B cell (primary cell): ENCODE measurements at places on chromosomes 4 and X. TPM values are rescaled to one million over a fixed set of nuclear protein-coding genes. Genes with fewer than 3 reads are reported as not detected.

- DNase-seq, result no peak
Observed at GRCh38 chrX:57587062-57587461, 4.7 kb upstream of the ZXDB start.

- no peak for DNase-seq
Observed at GRCh38 chr4:101420661-101421060, 73.3 kb upstream of the PPP3CA start.

DNA sequence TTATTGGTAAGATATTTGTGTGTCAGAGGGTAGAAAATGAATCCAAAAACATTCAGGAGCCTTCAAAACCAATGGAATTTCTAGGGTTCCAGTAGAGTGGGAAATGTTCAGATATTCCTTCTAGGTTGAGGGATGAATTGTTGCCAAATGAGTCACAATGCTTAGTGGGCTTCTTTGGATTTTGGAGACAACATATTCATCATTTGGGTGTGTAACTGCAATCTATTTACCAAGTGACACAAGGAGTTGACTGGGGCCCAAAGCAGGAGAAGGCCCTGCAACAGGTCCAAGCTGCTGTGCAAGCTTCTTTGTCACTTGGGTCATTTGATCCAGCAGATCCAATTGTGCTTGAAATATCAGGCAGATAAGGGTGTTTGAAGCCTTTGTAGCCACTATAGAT, 551.5 kb upstream of the PITX2 start:
- DNase-seq, result no peak

GRCh38 chrX:14923761-14924160, 50.5 kb downstream of the MOSPD2 start:
- DNase-seq, result no peak

DNA sequence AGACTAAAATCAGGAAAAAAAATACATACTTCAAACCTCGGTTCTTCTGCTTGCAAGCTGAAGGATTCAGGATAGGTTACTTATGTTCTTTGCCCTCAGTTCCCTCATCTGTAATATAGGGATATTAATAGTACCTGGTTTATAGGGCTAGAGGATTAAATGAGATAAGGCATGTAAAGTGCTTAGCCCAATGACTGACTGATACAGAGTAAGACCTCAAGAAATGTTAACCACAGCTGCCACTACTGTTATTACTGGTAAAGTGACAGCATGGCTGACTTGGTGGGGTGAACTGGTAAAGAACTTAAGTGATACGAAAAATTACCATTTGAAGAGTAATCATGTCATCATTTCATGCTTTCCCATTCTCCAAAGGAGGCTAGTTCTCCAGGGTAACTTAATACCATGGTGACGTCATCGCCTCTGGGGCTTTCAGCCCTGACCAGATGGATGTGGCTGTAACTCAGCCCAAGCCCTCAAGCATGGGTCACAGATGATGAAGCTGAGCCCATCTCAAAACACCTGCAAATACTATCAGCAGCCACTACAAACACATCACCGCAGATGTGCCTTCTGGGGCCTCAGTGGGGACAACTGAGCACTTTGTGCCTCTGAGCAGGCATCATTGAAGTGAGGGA, 44.5 kb upstream of the SCML1 start:
- DNase-seq, result no peak

DNA sequence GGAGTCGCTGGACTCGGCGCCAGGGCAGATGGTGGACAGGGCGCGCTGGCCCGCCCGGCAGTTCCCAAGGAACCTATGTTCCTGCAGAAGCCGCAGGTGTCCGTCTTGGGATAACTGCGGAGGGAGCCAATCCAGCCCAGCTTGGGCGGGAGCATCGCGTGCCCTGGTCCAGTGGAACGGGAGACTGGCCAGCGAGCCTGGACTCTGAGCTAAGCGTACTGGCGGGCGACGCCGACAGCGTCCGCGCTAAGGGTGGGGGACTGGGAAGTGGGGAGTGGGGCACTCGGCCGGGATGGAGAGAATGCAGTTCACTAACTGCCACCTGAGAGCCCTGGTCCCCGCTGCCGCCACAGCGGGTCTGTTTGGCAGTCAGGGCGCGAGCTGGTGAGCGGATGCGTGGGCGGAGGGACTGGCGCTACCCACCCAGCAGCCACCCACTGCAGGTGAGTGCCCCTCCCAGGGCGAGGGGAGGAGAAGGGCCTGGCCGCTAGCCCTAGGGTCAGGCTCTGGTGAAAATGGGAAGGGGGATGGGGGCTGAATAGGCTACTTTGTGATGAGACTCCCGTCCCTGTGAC, 1.3 kb upstream of the MAMLD1 start:
- peak; percentile 49 for DNase-seq

DNA sequence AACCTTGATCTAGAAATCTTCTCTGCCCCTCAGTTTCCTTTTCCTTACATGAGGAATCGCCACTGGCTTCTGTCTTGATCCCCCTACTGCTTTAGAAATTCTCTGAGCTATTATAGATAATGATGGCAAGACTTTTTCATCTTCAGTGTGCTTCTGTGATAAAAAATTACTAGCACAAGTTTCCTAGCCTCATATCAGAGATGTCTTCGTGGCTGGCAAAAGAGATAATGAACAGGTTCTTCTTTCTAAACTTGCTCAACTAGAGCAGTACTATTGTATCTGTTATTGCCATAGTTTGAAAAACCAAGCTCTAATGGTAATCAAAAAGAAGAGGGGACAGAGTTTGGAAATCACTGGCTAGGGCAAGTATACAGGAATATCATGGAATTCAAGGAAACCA, 4.1 kb upstream of the PDGFC start:
- DNase-seq, result no peak

RNF150 gene
- total RNA-seq, result not detected in 2 replicates

MRFAP1L1 gene
- 53.8 and 57.2 TPM in 2 replicates for total RNA-seq

EVC2 gene
- total RNA-seq, result 1.1 TPM in 2 replicates

- no peak for DNase-seq
Observed at GRCh38 chr4:113628711-113629110, 132.8 kb downstream of the CAMK2D start.

CPLX1 gene
- not detected in 2 replicates for total RNA-seq

DNA sequence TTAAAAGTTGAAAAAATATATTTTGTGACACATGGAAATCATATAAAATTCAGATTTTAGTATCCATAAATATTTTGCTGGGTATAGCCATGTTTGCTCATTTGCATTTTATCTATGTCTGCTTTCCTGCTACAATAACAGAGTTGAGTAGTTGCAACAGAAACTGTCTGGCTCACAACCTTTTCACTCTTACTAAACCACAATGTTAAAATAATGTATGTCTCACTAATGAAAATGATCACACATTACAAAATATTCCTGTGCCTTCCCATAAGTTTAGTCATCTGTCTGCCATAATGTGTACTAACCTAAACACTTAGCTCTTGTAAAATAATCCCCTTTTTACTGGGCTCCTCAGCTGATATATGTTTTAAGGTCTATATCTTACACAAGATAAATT, 174.0 kb upstream of the PRPS2 start:
- no peak for DNase-seq

GRCh38 chrX:20968996-20969395, 405.2 kb upstream of the CNKSR2 start:
- no peak for DNase-seq

DNA sequence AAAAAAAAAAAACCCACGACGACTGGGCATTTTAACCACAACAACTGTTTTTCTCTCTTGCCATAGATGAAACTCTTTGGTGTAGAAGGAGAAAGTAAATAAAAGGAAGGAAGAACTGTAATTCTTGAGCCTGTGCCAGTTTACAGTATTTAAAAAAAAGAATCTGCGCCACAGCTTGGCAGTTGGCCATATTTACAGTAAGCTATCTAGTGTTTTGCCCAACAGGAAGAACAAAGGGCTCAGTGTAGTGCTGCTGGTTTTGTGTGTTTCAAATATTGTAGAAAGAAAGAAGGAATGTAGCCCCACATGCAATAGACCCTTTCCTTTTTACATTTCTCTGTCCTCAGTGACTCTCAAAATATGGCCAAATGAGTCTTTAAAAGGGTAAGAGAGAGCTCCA, 66.1 kb downstream of the NR3C2 start:
- DNase-seq, result peak; percentile 21

FMR1NB gene
- total RNA-seq, result not detected in 2 replicates

GRCh38 chr4:74157154-74157553, 764 bp upstream of the MTHFD2L start:
- no peak for DNase-seq

- no peak for DNase-seq
Observed at GRCh38 chrX:123835661-123836371, 24.0 kb upstream of the XIAP start.

- DNase-seq, result no peak
Observed at GRCh38 chr4:123830930-123831329, 434.3 kb downstream of the SPRY1 start.

DNA sequence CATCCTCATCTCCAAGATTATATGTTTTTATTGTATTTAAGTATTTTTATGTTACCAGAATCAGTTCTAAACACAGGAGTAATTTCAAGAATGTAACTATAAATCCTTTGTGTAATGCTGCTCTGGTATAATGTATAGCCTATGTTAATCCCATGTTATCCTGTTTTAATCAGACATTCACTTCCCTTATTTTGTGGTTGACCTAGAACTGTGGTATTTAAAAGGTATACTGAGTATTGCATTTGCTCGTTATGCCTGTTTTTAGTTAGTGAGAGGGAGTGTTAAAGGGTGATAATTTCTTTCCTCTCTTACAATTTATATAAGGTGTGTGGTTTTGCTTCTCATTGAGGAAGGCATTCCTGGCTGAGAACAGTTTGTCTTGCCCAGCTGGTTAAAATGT, 26.2 kb downstream of the MTM1 start:
- DNase-seq, result no peak

RTL3 gene
- total RNA-seq, result not detected in 2 replicates

SATL1 gene
- not detected in 2 replicates for total RNA-seq

TMEM31 gene
- total RNA-seq, result 0.44 TPM in 1 of 2 replicates, not detected in the other

DNA sequence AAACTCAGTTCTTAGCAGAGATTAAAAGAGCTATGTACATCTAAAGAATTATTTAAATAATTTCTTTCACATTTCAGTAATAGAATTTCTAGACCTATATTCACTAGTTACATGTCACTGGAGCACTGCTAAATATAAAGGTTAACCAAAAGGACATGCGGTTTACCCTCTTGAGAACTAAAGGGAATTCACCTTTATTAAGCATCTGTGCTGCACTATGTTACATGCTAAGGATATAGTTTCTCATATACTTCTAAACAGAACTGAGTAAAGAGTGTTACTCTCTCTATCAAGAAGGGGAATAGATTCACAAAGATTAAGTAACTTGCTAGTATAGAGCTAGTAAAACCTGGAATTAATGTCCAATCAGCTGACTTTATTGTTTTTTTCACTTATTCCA, 7.6 kb downstream of the SPIN3 start:
- no peak for DNase-seq

CENPVL1 gene
- not detected in 2 replicates for total RNA-seq

NSUN7 gene
- 29.8 and 33.1 TPM in 2 replicates for total RNA-seq

PITX2 gene
- total RNA-seq, result not detected in 2 replicates

GRCh38 chr4:53919535-53919934, 144.9 kb downstream of the CHIC2 start:
- DNase-seq, result no peak

NWD2 gene
- total RNA-seq, result not detected in 2 replicates

TMEM129 gene
- 41.0 and 41.9 TPM in 2 replicates for total RNA-seq
